Activated CD8-positive, alpha-beta memory T cell treated with anti-CD3 and anti-CD28 coated beads for 1 hour (primary cell): ENCODE measurements at places on chromosomes 1 and 21.

DNA sequence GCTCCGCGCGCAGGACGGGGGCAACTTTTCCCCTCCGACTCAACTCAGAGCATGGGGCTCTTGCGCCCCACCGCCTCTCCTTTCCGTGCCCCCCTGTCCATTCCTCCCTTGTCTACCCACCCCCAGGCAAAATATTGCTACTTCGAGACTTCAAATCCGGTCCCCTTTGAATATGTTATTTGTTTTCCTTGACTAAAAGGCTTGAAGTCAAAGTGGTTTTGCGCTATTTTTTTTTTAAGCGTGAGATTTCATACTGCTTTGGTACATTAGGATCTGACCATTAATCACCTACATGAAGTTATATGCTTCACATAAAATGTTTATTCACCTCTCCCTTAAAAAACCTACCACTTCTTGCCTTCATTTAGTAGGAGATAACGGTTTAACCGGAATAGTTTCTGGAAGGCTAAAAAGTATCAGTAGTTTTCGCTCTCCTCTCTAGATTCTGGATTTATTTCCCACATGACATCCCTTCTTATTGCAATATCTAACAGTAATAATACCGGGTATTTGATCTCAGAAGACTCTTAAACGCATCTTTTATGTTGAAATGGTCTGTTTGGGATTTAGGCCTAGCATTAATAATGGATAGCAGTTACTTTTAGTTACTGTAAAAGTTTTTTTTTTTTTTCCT lies 1.6 kb downstream of the NFIA start:
- DNase-seq = no peak

- DNase-seq = no peak
Observed at GRCh38 chr1:88296642-88297041, 387.4 kb upstream of the PKN2 start.

- no peak for DNase-seq
Observed at GRCh38 chr1:230299191-230300006, 126.7 kb downstream of the PGBD5 start.

- no peak for DNase-seq
Observed at GRCh38 chr1:38534473-38534823, 325.1 kb downstream of the RRAGC start.

- DNase-seq = no peak
Observed at GRCh38 chr1:113018911-113019310, 54.1 kb upstream of the LRIG2 start.

- no peak for DNase-seq
Observed at GRCh38 chr1:168833801-168834224, 104.8 kb upstream of the DPT start.

- DNase-seq = no peak
Observed at GRCh38 chr1:222784371-222784770, 30.5 kb upstream of the DISP1 start.

DNA sequence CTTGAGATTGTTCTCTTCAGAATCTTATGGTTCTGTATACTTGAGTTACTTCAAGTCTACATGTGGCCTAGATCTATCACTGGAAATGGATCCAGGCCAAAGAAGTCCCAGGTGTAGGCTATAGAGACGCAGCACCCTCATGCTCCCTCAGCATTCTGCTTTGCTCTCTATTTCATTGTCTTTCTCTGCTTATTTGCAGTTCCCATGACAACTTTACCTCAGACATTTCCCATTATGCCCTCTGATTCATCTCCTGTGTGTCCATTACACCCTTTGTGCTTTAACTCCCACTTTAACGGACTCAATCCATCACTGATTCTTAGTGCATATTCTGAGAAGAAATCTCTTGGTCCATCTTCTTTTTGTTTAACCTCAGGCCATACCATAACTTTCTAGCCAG lies 236.9 kb upstream of the NRIP1 start:
- DNase-seq = no peak

GRCh38 chr1:67019121-67019520 lies 34.8 kb downstream of the SLC35D1 start:
- no peak for DNase-seq

DNA sequence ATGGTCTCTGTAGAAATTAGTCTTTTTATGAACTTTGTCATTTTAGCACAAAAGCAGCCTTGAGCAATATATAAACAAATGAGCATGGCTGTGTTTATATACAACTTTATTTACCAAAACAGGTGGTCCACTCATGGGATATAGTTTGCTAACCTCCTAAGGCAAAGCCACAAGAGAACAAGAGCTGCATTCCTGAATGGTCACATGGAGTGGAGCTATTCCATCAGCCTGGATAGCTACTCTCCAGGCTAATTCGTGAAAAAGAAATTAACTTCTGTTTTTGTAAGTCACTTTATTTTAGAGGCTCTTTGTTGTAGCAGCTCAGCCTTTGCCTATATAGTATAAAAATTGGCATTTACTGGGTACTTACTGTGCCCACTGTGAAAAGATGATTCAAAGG lies 163.3 kb upstream of the FAM78B start:
- no peak for DNase-seq

- no peak for DNase-seq
Observed at GRCh38 chr1:204821476-204821875, 49.2 kb upstream of the NFASC start.

- no peak for DNase-seq
Observed at GRCh38 chr1:192805832-192806323, 3.0 kb upstream of the RGS2 start.

- DNase-seq = no peak
Observed at GRCh38 chr1:118918230-118918939, 69.8 kb downstream of the TBX15 start.

DNA sequence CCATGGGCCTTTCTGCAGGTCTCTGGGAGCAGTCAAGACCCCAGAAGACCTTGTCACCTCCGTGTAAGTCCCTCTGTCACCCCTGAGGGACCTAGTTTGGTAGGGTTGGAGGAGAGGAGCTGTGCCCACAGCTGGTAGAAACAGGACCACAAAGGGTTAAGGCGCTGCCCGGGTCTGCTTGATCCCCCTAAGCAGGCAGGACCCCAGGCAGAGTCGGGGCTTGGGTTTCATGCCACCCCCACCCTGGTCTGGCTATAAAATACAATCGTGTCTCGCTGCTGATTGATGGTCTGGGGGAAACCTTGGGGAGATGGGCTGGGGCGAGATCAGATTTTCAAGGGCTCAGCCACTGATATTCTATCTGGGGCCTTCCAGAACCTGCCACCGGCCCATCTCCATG lies 50.9 kb downstream of the TAS1R2 start:
- DNase-seq = no peak

DNA sequence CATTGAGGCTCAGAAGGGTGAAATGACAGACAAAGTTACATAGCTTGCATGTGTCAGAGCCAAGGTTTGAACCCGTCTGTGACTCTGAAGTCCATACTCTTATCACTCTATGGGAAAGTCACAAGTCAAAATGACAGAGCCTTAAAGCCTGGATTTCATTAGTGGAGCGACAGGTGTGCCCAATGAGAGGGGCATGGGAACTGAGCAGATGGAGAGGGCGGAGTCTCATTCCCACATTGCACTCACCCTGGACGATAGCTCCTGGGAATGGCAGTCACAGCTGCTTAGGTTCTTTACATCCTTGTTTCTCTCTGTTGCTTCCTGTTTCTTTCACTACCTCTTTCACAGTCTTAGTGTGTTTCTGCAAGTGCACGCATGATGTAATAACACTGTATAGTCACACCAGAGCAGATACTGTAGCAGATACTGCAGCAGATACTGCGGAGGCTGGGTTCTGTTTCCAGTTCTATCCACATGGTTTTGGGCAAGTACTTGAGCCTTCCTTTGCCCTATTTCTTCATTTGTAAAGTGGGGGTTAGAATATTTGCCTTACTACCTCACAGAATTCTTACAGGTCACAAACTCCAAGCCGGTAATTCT lies 127.2 kb downstream of the ZSCAN20 start:
- no peak for DNase-seq

GRCh38 chr1:6307099-6307498 lies 46.2 kb upstream of the GPR153 start:
- DNase-seq = no peak

DNA sequence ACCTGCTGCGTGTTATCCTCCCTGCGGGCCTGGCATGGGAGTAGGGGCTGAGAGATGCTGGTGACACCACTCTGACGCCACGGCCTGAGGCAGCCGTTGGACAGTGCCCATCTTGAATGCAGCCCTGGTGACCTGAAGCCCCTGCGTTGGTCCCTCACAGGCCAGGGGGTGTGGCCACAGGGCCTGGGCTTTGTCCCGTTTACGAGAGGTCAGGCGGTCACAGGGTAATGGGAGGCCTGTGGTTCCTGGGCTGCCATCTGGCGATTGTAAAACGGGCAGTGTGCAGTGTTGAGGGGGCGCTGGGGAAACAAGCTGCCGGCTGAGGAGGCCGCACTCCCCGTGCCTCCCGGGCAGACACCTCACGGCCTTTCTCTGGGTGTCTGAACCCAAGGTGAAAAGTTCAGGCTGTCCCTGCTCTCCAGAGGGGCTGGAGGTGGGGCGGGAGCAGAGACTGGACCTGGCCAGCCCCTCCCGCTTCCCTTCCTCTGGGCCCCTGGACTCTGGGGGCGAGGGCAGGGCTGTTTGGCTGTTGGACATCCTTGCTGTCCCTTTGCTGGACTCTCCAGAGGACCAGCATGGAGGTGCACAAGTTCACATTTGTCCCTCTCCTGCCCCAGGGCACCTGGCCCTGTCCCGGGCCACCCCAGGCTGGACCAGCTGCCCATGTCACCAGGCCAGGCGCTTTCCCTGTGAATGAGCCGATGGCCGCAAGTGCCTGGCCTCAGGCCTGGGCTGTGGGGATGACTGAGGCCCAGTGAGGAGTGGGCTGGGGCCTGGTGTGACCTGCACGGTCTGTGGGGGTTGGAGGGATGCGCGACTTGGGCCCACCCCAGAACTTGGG lies 42.4 kb downstream of the SKI start:
- DNase-seq = no peak

DNA sequence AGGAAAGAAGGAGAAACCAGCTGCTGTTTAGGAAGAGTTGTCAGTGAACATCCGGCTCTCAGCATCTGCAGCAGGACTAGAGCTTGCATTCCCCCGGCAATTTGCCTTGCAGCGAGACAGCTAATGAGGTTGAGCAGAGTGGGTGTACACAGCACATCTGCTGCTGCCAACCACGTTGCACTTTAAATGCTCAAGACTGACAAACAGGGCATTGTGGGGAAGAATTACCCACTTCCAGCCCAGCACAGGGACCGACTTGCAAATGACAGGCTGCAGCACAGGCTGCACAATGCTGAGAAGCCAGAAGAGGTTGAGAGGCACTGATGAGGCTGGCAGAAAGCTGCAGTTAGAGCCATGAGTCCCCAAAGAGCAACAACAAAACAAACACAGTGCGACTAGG lies 47.5 kb upstream of the PLA2G2C start:
- no peak for DNase-seq

DNA sequence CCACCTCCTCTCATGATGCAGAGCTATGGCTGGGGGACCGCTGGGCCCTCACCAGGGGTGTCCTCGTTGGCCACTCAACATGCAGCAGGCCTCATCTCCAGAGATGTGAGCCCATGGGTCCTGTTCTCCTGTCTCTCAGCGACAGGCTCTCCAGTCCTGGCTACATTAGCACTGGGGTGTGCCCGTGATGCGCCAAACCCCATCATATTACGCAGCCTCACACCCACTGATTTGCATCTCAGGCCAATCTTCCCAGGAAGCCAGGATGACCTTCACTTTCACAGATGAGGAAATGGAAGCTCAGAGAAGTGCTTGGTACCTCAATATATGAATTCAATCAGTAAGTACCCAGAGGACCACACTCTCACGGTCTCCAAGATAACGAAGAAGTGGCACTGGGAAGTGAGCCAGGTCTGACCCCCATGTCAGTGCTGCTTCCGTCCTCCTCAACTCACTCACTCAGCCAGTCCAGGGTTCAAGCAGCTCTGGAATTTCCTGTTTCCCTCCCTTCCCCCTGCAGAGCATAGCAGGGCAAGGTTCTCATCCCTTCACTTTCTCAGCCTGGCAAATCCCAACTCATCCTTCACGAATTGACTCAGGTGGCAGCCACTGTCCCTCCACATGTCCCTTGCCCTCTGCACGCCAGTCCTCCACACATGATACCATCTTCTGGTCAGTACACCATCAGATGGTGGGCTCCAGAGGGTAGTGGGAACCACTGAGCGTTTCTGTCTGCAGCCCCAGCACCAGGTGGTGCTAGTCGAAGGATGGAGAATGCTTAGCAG lies 28.9 kb upstream of the EVA1B start:
- DNase-seq = no peak

DNA sequence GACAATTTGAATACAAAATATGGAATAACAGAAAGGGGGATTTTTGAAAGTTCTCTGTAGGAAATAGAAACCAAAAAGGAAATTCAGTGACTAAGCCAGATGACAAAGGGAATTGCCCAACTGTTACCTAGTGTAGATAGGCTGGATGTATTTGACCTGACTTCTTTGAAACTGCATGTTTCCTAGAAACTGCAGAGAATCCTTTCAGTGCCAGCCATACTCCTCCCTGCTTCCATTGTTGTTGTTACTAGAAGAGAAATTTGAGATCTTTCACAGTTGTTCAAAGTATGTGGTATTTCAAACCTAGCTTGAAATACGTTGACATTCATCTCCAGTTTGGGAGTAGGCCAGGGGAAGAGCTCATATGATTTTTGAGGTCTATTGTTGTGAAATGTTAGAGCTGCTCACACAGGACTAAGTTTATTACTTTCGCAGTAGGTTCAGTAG lies 1.8 kb upstream of the GBP5 start:
- DNase-seq = no peak

DNA sequence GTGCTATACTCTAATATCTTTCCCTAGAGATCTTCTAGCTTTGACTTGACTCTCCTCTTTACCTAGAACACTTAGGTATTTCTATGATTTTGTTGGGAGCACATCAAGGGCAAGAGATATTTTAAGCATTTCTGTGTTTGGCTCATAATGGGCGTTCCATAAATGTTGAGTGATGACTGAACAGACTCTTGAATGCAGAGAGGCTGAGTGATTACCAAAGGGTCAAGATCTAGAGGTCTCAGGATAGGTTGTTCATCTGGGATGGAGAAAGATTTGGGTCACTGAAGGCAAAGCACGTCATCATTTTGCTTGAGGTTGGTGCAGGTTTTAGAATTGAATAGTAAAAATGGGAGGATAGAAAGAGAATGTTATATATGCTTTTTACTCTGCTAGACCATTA lies 705.4 kb upstream of the B3GALT2 start:
- DNase-seq = no peak

DNA sequence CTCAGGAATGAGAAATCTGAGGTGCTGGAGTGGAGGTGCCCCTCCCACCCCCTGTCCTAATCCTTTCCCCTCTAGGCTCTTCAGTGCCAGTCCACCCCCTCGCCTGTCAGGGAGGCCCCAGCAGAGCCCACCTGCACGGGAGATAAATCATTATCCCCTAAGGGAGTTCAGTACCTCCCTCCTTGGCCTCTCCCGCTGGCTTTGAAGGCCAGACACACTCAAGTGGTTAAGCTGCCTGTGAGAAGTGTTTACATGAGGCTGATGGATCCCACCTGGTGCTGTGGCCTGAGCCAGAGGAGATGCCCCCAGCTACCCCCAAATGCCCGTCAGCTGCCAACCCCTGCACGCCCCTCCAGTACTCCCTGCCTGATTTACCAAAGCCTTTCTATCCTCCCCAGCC lies 3.7 kb downstream of the RSPO1 start:
- DNase-seq = no peak

GRCh38 chr21:36193200-36193599 lies 36.6 kb downstream of the DOP1B start:
- no peak for DNase-seq

GRCh38 chr1:30868833-30869435 lies 39.6 kb downstream of the SDC3 start:
- DNase-seq = no peak
